ENCODE measurements at places on chromosomes 2 and 18. TPM values are rescaled to one million over a fixed set of nuclear protein-coding genes. Genes with fewer than 3 reads are reported as not detected.
A peak's percentile ranks its signal among the peaks of the same experiment; 100 is the strongest.

DNA sequence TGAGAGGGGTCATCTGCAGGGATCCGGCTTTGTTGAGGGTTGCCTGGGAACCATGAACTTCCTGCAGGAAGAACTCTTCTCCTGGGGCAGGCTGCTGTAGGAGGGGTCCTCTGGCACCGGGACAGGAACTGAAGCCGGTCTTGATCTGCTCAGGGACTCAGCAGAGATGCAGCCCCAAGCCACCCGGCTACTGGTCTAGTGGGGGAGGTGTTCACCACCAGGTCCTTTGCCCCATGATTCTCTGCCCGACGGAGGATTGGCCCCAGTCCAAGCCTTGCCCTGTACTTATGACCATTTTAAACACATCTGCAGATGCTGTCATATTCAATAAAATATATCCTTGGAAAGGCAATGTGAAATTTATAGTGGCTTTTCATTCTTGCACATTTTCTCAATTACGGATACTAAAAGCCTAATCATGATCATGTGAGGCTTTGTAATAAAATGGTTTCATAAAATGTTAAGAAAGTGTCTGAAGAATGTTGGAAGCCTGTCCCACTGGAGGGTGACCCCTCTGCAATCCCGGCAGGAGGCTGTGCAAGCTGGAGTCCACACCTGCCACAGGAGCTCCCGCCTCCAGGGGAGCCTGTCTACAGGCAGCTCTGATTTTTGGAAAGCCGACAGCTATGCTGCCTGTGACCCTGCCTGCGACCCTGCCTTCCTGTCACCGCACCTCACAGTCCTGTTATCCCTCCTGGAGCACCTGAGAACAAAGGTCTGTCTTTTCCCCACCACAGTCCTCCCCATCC is 98.8 kb upstream of the TAF1B start:
- H3K27ac ChIP-seq, result no peak overlapping the region
- no peaks in the 10 kb centered on the region for H3K27me3 ChIP-seq
- H3K4me1 ChIP-seq, result no peaks in the 10 kb centered on the region
- no peak for DNase-seq
- H3K36me3 ChIP-seq, result no peaks in the 10 kb centered on the region

Gene SLC5A7
- total RNA-seq, result 1.9 TPM

Gene KIF5C
- total RNA-seq, result 7.6 TPM

DNA sequence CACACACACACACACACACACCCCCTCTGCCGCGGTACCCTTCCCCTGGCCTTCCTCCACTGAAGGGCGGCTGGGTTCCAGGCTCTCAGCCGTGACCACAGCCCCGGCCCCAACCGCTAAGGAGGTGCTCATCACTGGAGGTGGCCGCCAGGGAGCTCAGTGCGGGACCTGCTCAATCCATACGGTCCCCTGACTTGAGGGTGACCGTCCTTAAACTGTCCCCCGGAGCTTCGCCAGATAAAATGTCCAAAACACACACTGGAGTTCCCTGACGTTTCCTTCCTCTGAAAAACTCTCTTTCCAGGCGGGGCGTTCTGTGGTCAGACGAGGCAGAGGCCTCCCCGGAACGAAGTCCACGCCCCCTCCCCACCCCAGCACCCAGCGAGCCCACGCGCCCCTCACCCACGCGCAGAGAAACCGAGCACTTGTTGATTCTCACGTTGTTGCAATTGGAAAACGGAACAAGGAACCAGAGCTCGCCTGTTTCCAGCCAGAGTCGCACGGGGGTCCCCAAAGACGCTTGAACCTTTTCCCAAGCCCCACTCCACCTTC is 1.4 kb downstream of the MBP start:
- no peaks in the 10 kb centered on the region for H3K36me3 ChIP-seq
- peaks cover 16% of the 10 kb centered on the region for H3K27me3 ChIP-seq
- DNase-seq, result peak; percentile 64
- H3K4me1 ChIP-seq, result peaks cover 56% of the 10 kb centered on the region
- H3K4me3 ChIP-seq, result peak overlapping the region; percentile 66
- H3K27ac ChIP-seq, result peak overlapping the region; percentile 83

- no peak for DNase-seq
- H3K27me3 ChIP-seq, result peaks cover 35% of the 10 kb centered on the region
- H3K36me3 ChIP-seq, result no peaks in the 10 kb centered on the region
- no peaks in the 10 kb centered on the region for H3K4me1 ChIP-seq
- H3K27ac ChIP-seq, result no peak overlapping the region
Measured at GRCh38 chr2:232897598-232898408, 27.7 kb downstream of the SNORC start.

All from sigmoid colon (tissue), 7 donors.